ENCODE measurements at places on chromosomes 16 and 17. TPM values are rescaled to one million over a fixed set of nuclear protein-coding genes. Genes with fewer than 3 reads are reported as not detected.

GRCh38 chr17:16922386-16923096 is 49.4 kb downstream of the TNFRSF13B start:
- H3K4me1 ChIP-seq: no peaks in the 10 kb centered on the region
- H3K27me3 ChIP-seq: peaks cover 6% of the 10 kb centered on the region
- DNase-seq: no peak
- no peak overlapping the region for H3K4me3 ChIP-seq
- no peak overlapping the region for H3K27ac ChIP-seq

GRCh38 chr17:4003501-4004421 is 39.5 kb upstream of the ATP2A3 start:
- DNase-seq: no peak
- H3K4me1 ChIP-seq: peaks cover 22% of the 10 kb centered on the region
- peaks cover 7% of the 10 kb centered on the region for H3K27me3 ChIP-seq
- H3K36me3 ChIP-seq: peaks cover 10% of the 10 kb centered on the region

- no peak within 1 kb of the TSS for H3K27ac ChIP-seq
- H3K4me3 ChIP-seq: peak within 1 kb of the TSS; percentile 45
- DNase-seq: no peak
- no peaks in the 10 kb centered on the region for H3K36me3 ChIP-seq
- no peaks in the 10 kb centered on the region for H3K4me1 ChIP-seq
Measured at GRCh38 chr17:75720656-75721462, at the start of gene ITGB4. Gene ITGB4, plus strand, starts transcription at chr17:75721459. Its CDS starts 3,245 bp downstream, at chr17:75724704.

DNA sequence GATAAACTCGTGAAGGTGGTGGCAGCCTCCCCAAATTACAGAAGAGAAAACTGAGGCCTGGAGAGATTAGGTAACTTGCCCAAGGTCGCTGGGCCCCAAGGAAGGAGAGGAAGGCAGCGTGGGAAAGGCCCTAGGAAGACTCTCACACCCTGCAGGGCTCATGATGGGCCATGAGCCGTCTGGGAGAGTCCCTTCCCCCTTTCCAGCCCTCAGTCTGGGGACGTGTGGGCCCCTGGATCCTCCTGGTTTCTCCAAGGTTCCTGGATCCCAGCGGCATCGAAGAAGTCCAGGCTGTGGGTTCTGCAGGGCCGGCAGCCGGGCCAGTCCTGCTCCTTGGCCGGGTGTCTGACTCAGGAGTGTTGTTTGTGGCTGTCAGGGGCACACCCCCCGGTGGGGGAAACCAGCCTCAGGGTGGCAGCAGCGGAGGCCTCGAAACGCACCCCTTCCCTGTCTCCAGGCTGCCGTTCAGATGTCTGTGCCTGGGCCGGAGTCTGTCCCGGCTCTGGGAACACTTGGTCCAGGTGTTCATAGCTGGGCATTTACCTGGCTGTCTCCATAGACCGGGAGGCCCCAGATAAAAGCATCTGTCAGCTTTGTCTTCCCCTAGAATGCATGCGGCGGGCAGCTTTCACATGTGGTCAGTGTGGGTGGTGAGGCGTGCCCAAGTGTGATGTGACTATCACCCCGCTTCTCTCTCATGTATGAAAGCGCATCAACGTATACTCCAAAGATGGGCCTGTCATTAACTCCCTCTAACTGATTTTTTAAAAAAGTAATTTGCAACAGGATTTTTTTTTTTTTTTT is 3.7 kb upstream of the RAP1GAP2 start:
- no peak for DNase-seq
- H3K36me3 ChIP-seq: no peaks in the 10 kb centered on the region
- peaks cover 43% of the 10 kb centered on the region for H3K27me3 ChIP-seq
- H3K4me3 ChIP-seq: no peak overlapping the region
- no peak overlapping the region for H3K27ac ChIP-seq

DNA sequence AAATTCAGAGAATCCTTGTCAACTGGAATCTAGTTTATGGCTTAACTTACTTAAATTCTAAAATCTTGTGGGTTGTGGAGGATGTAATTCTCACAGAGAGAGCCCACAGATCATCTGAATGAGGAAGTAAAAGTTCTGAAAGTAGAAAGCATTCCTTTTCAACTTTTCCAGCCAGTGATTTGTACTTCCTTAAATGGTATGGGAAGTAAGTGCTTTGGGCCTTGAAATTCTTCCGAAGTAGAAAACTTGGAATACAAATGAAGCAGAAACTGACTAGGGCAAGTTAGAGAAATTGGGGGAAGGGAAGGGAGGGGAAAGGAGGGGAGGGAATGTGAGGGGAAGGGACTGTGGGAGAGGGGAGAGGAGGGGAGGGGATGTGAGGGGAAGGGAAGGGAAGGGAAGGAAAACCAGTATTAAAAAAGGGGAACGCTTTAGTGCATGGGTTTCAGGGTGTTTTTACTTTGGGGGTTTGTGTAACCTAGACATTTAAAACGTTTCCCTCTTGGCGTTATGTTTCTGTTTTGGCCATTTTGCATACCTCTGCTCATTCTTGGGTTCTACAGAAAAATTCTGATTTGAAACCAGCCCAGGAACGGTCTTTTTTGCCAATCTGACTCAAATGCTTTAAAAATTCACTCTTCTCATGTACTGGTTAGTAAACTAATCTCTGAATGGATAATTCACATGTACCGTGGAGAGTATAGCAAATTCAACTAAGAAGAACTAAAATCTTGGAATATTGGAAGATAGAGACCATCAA is 15.5 kb upstream of the SNTB2 start:
- peaks cover 34% of the 10 kb centered on the region for H3K36me3 ChIP-seq
- no peak overlapping the region for H3K4me3 ChIP-seq
- no peaks in the 10 kb centered on the region for H3K27me3 ChIP-seq
- peaks cover 55% of the 10 kb centered on the region for H3K4me1 ChIP-seq
- no peak overlapping the region for H3K27ac ChIP-seq
- no peak for DNase-seq

GRCh38 chr16:49643429-49644144 is 212.3 kb downstream of the ZNF423 start:
- peaks cover 7% of the 10 kb centered on the region for H3K36me3 ChIP-seq
- H3K27me3 ChIP-seq: peaks cover 2% of the 10 kb centered on the region
- 0 out of 2 replicates have a peak overlapping the region, but pooled peaks have one; percentile 0 for H3K27ac ChIP-seq
- H3K4me3 ChIP-seq: peak overlapping the region; percentile 40
- DNase-seq: peak; percentile 24

- H3K4me1 ChIP-seq: no peaks in the 10 kb centered on the region
- no peaks in the 10 kb centered on the region for H3K27me3 ChIP-seq
- H3K27ac ChIP-seq: no peak overlapping the region
- no peak overlapping the region for H3K4me3 ChIP-seq
- no peak for DNase-seq
- peaks cover 5% of the 10 kb centered on the region for H3K36me3 ChIP-seq
Measured at GRCh38 chr16:5305023-5305422, 207.4 kb upstream of the EEF2KMT start.

The SPHK1 gene
- 52.5 TPM for total RNA-seq

The MSLN gene
- total RNA-seq: 0.11 TPM
